ENCODE measurements at places on chromosomes 1 and 21. TPM values are rescaled to one million over a fixed set of nuclear protein-coding genes. Genes with fewer than 3 reads are reported as not detected.

QSOX1 gene
- 95.1 TPM for total RNA-seq

BATF3 gene
- total RNA-seq = 13.9 TPM

ANGPTL1 gene
- total RNA-seq = 60.4 TPM

NUAK2 gene
- total RNA-seq = 1.7 TPM

ITGB2 gene
- 65.5 TPM for total RNA-seq

All from aorta (tissue), 5 donors.